ENCODE measurements at places on chromosomes 13 and 19.

GRCh38 chr13:105464249-105464648 is 1071.2 kb downstream of the EFNB2 start:
- no peak for DNase-seq

- DNase-seq, result no peak
Measured at GRCh38 chr13:46304546-46304945, 82.5 kb downstream of the RUBCNL start.

GRCh38 chr13:45575146-45575829 is 40.3 kb downstream of the ERICH6B start:
- DNase-seq, result no peak

DNA sequence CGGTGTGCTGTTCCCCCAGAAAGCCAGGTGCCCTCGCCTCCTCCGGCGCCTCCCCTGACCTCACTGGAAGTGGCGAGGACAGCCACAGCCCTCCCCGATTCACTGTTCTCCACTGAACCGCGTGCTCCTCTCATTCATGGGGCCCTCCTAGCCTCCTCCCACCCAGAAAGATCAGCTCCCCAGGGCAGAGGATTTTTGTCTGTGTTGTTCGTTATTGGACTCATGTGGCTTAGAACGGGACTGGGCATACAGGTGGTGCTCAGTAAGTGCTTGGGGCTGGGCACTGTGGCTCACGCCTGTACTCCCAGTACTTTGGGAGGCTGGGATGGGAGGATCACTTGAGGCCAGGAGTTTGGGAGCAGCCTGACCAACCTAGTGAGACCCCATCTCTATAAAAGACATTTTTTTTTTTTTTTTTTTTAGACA is 3.8 kb downstream of the PRTN3 start:
- DNase-seq, result no peak

DNA sequence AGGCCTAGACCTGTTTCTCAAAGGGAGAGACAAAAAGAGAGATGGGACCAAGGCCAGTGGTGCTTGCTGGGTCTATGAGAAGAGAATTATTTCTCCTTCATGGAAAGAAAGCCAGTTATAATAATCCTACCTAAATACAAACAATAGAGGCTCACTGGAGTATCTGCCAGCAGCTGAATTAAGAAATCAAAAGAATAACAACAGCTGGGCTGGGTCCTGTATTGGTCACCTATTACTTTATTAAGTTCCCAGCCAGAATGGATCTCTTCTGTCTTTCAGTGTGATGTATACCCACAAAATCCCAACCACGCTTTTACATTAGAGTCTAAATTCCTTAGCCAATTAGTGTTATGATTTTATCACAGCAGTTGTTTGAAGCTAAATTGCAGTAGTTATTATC is 297.8 kb upstream of the DACH1 start:
- DNase-seq, result no peak

DNA sequence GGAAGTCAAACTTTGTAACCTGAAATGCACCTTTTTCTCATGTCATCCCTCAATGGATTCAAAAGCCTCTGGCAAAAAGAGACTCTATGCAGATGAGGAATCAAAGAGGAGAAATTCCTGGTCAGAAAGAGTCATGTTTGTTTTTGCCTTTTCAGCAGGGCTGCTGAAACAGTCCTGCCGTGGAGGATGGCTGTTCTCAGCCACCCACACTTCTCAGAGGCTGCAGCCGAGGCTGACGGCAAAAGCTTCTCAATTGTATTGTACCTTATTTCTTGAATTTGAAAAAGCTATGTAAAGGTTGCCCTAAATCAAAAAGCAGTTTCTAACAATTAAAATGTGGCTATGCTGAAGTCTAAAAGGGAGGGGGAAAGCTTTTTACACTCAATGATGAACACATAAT is 385.3 kb downstream of the KCTD12 start:
- DNase-seq, result no peak

- DNase-seq, result no peak
Measured at GRCh38 chr13:43963726-43964125, 84.0 kb downstream of the LACC1 start.

- no peak for DNase-seq
Measured at GRCh38 chr13:48715977-48716376, 62.2 kb downstream of the CYSLTR2 start.

DNA sequence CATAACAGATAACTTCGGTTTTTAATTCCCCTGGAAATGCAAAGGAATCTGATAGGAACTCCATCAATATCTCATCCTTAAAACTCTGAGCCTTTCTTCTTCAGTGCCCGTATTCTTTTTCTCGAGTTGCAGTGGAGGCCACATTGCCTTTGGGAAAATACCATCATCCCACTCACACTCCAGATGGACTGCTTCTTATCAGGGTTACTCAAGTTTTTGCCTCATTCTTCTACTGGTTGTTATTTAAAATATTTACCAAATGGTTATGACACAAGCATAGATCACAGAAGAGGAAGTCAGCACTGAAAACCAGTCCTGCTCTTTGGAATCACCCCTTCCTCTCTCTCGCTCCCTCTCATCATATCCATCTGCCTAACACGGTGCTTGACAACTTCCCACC is 1020.5 kb upstream of the SLC10A2 start:
- no peak for DNase-seq

- no peak for DNase-seq
Measured at GRCh38 chr13:86445672-86446071, 646.5 kb upstream of the SLITRK6 start.

GRCh38 chr19:39788244-39788643 is 9.6 kb downstream of the LEUTX start:
- no peak for DNase-seq

GRCh38 chr19:48685583-48685982 is 10.2 kb upstream of the FUT2 start:
- DNase-seq, result no peak

- DNase-seq, result no peak
Measured at GRCh38 chr13:71368336-71368735, 498.7 kb downstream of the DACH1 start.

- no peak for DNase-seq
Measured at GRCh38 chr19:30679153-30679702, 307.0 kb downstream of the ZNF536 start.

- DNase-seq, result no peak
Measured at GRCh38 chr19:51143486-51143885, 1.4 kb downstream of the SIGLEC7 start.

Measured in stimulated activated naive CD8-positive, alpha-beta T cell treated with anti-CD3 and anti-CD28 coated beads, Interleukin-15, Interleukin-2, amounts not matched to agents 100 U/mL and 50 U/mL, for 24 hours (primary cell).